ENCODE measurements at places on chromosomes 16 and 17.

- DNase-seq = no peak
Observed at GRCh38 chr16:56345406-56346050, 79.8 kb downstream of the AMFR start.

DNA sequence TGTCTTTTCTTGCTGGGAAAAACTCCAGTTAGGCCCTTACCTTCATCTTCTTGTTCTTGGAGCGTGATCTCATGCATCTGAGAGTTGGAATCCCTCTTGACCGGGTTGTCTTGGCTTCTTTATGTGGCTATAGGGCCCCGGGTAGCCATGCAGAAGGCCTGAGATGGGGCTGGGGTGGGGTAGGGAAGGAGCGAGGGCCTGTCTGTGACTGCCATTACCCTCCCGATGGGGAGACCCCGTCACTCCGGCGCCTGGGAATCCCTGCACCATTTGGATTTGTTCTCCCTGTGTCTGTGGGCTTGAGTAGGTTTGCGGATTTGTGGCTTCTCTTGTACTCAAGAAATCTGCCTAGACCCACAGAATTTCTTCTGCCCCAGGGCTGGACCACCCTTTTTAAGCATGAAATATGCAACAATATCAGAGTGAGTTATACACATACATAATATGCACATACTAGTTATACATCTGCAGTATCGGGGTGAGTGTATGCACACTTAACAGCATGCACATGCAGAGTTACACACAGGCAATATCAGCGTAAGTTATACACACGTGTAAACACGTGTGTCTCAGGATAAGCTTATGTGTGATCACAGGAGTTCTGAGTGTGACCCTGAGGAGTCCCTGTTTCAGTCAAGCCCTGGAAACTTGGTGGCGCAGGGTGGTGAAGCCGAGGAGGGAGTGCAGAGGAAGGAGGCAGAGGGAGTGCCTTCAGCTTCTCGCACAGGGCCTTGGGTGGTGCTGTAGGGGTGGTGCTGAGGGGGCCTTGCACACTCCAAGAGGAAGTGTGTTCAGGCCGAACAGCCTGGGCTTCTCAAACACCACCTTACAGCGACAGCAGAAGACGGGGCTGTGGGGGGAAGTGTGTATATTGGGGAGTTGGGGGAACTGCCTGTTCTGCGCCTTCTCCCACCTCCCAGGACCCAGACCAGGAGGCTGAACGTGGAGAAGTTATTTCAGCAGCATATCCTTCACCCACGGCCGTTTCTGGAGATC, 18.5 kb downstream of the CCDC42 start:
- DNase-seq = no peak

GRCh38 chr17:49725452-49726130, 17.8 kb upstream of the SLC35B1 start:
- no peak for DNase-seq

DNA sequence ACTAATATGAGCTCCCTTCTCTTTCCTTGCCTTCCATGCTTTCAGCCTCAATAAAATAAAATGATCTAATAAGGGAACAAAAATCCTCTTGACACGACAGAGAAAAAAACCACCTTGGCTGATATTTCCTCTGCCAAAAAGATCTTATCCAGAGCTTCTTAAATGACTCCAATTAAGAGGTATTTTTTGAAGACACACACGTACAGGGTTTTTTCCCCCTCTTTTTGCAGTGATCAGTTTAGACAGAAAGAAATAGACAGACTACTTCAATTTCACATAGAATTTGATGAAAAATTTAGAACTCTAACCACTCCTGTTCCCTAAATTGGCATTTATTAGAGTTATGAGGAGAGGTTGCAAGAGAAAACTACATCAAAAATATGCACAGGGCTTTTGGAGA, 217.2 kb upstream of the CDH11 start:
- DNase-seq = no peak

GRCh38 chr16:80231888-80232287, 308.9 kb upstream of the DYNLRB2 start:
- no peak for DNase-seq

GRCh38 chr17:75566834-75567233, 20.8 kb upstream of the MYO15B start:
- DNase-seq = no peak
